Caudate nucleus (tissue), 63 donors: ENCODE measurements at places on chromosomes 3 and 15.

GRCh38 chr3:49901366-49902339 lies 2.0 kb downstream of the MST1R start:
- no peak for DNase-seq

GRCh38 chr3:22939349-22939748 lies 263.8 kb upstream of the UBE2E2 start:
- DNase-seq: no peak

- DNase-seq: no peak
These were observed 20.8 kb upstream of the ALAS1 start for GRCh38 chr3:52176951-52177700.

GRCh38 chr15:23572844-23573243 lies 7.4 kb downstream of the MKRN3 start:
- DNase-seq: no peak

GRCh38 chr15:70447928-70448698 lies 315.2 kb downstream of the UACA start:
- DNase-seq: no peak

- DNase-seq: peak; percentile 18
These were observed 95.9 kb upstream of the ATP2B2 start for GRCh38 chr3:10601151-10601856.

GRCh38 chr3:57956119-57956832 lies 51.9 kb upstream of the FLNB start:
- DNase-seq: no peak

DNA sequence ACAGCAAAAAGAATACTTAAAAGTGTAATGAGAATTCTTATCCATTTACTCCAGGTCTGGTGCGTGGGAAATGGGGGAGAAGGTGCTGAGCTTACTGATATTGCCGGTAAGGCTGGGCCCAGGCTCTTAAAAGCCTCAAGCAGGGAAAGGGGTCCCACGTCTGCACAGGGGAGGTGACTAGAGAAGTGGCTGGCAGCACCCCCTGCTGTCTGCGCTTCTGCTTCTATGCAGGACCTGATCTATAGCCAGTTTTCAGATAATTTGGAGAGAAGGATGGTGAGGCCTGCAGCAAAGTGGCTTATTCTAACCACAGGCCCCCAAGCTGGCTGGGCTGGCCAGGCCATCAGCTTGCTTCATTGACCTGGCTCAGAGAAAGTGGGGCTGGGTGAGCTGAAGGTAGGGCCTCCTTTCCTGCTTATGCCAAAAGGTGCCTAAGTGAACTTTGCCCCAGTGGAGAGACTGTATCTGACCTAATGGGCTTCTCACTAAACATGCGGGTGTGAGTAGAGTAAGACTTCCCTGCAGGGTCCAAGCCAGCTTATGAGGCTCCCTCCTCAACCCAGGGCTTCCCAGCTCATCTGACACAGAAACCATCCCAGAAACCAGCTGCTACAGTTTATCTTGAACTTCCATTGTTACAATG lies 30.9 kb upstream of the ATP1B3 start:
- no peak for DNase-seq

DNA sequence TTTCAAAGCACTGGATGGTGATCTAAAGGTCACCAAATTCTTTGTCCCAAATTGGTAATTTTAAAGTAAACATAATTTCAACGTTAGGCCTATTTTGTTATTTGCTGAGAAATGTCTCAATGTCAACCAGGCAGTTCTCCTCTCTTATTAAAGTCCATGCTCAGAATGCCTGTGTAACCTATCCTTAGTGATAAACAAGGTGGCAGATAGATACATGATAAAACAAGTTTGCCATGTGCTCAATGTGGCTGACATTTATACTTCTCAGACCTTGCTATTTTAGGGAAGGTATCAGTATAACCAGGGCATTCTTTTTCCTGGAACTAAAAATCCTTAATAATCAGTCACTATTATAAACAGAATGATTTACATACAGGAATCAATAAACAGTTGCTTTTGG lies 8.5 kb downstream of the MBNL1 start:
- DNase-seq: no peak

- DNase-seq: no peak
These were observed 233.4 kb upstream of the SETMAR start for GRCh38 chr3:4069796-4070195.

GRCh38 chr3:139524841-139525636 lies 14.5 kb downstream of the RBP1 start:
- DNase-seq: no peak

DNA sequence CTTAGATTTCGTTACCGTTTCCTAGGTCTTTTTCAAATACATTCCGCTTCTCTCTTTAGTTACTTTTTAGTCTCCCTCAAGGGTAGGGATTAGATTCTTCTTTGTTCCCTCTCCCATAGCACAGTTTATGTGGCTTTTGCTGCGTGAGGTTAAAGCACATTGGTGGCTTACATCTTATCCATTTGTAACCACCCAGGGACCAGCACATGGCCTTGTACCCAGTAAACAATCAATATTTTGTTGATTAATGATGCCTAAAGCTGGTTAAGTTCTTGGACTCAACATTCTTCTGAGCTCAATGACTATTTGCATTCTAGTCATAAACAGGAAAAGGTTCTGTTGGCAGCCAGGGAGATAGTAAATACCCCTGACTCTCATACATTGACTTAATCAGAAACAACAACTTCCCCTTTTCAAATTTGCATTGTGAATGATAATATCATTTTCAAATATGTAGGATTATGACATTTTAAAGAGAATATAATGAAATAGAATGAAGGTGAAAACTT lies 60.2 kb downstream of the CACNA1D start:
- DNase-seq: no peak
